ENCODE measurements at places on chromosomes 16 and 17.

DNA sequence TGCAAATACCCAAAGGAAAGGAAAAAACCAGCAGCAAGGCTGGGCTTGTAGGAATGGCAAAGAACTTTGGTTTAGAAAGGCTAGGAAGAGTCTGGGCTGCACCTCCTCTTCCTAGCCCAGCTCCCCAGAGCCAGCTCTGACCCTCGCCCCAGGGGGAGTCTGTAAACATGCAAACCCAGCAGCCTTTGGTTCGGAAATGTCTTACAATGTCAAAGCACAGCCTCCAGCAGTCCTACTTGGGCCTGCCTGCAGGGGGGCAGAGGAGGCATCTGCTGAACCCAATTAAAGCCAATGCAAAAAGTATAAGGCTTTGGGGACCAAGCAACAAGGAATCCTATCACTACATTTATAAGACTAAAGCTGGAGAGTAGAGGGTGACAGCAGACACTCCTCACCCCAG is 5.0 kb upstream of the FTSJ3 start:
- no peak for DNase-seq

DNA sequence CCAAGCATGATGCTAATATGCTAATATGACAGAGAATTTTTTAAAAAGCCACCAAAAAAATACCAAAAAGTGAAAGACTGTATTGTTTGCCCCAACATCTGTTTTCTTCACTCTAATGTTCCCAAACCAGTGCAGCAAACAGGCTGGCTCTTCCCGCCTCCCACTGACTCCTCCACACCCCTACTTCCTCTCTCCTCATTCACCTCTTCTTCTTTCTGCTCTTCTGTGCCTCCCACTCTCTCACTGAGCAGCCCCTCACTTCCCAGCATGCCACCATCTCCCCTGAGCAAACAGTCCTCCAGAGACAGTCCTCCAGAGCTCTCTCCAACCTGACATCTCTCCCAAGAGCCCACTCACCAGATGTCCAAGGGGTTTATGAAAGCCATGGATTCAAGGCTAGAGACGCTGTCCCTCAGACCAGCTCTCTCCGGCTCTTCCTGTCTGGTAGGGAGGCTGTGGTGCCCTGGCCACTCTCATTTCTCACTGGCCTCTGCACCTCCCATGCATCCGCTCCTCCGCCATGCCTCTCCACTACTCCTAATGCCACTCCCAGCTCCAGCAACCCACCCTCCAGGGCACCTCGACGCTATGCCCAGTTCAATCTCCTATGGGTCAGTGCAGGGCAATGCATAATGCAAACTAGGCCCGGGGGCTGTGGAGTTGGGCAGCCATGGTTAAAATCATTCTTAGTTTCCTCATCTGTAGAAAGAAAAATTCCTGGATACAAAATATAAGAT is 52.9 kb downstream of the ANKRD11 start:
- no peak for DNase-seq

DNA sequence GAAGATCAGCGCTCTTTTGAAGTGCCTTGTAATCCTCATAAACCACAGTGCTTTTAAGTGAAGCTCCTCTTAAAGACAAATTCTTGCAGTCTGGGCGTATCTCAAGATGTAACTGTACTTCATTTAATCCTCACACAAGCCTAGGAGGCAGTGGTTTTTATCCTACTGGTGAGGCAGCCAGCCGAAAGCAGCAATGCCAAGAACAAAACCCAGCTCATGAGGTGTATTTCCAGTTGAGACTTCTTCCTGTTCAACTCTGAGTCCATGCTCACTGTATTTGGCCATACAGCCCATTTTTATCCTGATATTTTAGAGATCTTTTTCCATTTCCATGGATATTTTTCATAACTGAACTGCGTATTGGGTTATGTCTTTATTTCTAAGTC is 13.7 kb downstream of the CTRB2 start:
- no peak for DNase-seq

DNA sequence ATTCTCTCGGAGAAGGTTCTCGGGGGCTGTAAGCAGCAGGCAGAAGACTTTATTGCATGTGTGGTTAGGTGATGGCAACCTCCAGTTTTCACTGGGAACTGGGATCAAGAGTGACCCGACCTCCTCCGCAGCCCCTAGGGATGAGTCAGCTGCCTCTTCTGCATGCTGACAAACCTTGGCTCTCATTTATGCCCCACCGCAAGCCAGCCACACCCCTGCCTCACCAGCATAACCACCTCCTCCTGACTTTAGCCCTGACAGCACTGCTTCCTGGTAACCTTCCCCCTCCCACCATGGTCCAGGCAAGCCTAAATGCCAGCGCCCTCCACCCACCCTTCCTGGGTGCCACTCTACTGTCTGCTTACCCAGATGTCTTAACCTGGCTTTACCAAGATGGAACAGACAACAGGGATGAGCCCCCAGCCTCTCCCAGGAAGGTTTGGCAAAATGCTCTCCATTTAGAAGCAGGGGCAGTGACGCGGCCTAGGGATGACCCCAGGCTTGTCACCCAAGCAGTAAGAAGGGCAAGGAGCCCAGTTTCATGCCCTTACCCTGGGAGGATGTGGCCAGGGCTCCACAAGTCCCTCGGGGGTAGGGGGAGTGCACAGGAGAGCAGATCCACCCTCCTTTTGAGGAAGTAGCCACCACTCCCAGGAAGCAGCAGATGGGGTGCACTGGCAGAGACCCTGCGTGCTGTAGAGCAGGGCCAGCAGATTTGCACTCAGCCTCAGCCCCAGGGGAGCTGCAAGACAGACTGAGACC is 73.5 kb downstream of the GOSR1 start:
- DNase-seq, result no peak

DNA sequence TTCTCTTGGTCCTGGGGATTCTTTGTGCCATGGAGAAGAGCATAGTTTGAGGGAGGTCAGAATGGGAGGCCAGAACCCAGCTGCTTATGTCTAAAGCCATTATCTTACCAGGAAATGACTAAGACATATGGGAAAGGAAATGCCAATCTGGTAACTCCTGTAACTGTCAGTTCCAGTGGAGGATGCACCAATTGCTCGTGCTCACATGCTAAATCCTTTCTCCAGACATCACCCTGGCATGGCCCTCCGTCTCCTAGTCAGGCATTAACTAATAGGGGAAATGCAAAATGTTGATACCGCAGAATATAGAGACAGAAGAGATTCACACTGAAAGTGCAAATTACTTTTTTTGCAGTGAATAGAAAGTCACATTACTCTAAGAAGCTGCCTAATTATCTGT is 255.6 kb upstream of the HSBP1 start:
- no peak for DNase-seq

DNA sequence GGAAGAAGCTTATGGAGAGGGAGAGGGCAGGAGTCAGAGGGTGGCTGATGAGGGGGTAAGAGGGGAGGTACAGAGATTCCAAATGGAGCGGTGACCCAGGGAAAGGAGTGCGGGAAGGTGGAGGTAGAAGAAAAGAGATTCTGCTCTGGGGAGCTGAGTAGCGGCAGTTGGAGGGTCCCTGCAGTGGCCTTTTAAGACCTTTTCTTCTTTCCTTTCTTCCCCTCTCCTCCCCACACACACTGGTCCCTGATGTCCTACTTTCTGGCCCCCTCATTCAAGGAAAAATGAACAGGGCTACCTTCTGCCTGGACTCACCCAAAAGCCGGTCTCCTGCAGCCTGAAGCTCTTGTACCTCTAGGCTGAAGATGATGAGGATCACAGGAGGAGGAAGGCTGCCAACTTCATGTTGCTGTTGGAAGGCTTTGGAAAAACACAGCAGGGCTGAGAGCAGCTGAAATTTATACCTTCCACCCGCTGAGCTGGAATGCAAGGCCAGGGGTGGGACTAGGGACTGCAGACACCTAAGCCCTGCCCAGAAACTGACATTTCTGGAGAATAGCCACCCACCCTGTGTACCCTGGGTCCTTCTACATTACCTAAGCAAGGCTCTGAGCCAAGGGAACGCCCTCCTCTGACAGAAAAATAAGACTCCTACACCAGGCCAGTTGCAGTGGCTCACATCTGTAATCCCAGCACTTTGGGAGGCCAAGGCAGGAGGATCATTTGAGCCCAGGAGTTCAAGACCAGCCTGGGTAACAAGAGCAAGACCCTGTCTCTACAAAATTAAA is 9.4 kb upstream of the HEATR6 start:
- no peak for DNase-seq

DNA sequence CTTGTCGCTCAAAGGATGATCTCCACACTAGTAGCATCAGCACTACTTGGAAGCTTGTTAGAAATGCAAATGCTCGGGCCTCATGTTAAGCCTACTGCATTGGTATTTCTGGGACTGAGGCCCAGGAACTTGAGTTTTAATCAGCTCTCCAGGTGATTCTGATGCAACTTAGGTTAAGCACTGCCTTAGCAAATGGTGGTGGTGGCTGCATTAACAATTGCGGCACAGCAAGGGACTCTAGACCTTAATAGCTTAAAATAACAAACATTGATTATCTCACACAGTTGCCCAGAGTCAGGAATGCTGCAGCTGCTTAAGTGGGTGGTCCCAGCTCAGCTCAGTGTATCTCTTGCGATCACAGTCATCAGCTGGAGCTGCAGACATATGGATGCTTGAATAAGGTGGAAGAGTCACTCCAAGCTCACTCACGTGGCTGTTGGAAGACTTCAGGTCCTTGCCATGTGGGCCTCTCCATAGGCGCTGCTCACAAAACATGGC is 25.8 kb downstream of the HS3ST3A1 start:
- DNase-seq, result no peak

DNA sequence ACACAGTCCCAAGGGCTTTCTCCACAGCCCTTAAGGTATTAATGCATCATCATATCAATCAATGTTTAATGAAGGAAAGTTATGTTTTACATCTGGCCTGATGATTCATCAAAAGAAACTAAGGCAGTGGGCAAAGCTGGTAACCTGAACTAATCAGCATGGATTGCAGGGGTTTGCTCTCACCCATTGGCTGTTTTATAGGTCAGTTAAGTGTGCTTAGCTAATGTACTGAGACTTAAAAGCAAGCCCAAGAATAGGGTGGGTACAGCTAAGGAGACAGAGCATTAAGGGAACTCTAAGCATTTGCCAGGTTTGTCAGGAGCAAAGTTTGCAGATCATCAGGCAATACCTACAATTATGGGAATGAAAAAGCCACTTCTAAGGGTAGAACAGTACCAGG is 1247.6 kb downstream of the CDH8 start:
- DNase-seq, result no peak

- peak; percentile 27 for DNase-seq
Observed at GRCh38 chr16:23595246-23595950, 718 bp downstream of the NDUFAB1 start.

- peak; percentile 43 for DNase-seq
Observed at GRCh38 chr17:42517516-42517915, 18.5 kb upstream of the NAGLU start.

DNA sequence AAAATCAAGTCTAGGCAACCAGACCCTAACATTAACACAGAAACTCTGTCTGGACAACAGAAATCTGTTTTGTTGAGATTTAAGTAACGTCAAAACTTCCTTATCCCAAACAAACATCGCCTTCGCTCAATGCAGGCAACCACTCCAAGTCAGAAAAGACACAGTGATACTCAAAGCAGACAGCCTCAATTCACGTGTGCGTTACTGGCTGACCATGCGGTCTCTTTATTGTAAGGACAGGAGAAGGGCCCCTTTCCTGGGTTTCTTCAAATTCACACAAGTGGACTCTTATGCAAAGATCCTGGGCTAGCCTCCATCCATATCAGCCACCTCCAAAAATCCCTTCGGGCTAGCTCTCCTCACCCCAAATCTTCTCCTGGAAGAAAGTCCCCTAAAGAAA is 467.7 kb downstream of the SOX9 start:
- DNase-seq, result peak; percentile 40

DNA sequence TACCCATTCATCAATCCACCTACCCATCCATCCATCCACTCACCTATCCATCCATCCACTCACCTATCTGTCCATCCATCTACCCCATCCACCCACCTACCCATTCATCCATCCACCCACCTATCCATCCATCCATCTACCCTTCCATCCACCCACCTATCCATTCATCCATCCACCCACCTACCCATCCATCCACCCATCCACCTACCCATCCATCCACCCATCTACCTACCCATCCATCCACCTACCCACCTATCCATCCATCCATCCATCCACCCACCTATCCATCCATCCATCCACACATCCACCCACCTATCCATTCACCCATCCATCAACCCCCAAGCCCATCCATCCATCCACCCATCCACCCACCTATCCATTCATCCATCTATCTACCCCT is 267.1 kb downstream of the MRTFB start:
- DNase-seq, result no peak

GRCh38 chr16:81623365-81624102 is 155.6 kb upstream of the PLCG2 start:
- peak; percentile 29 for DNase-seq

DNA sequence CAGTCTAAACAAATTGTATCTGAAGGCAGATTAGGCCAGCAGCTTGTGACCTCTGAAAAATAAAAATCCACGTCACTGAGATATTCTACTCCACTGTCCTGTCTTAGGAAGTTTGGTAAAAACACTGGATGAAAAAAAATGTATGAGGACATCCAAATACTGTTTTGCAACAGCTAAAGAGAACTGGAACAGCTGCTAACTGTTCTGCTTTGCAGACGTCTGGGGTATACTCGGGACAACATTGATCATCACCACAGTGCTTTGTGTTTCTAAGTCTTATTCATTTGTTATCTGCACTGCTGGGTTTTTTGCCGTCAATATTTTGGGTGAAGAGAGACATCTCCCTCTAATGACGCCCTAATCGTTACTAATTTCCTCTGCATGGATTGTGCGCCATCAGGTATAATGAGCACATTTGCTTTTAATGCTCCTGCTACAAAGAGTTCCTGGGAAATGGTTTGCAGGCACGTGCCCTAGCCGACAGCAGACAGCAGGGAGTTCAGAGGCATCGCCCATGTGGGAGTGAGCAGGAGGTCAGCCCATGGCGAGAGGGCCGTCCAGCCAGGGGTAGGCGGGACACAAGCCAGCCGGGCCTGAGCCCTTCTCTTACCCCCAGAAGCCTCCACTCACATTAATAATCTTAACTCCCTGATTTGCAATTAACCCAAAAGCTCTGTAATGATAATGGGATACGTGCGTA is 87.0 kb downstream of the CBLN1 start:
- no peak for DNase-seq

DNA sequence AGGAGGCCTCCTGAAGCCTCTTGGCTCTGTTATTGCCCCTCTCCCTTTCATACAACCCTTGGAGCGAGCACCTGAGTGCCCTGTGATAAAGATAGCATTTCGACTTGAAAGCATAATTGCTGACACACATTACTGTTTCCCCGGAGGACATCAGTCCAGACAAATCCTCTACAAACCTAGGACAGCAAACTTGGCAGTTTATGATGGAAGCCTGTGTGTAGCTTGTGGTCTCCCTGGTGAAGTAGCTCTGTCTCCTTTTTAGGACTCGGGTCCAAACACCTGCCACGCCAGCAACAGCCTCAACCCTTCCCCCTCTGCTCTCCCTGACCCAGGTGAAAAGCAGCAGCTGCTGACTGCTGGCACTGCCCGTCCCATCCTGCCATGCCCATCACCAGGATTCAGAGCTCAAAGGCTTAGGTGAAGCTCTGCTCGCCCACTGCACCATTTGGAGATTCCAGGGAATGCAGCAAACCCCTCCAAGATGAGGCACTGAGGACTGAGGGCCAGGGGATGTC is 55.9 kb downstream of the IRX6 start:
- no peak for DNase-seq

Measured in NCI-H146 (cell line).